Stimulated activated CD8-positive, alpha-beta memory T cell treated with anti-CD3 and anti-CD28 coated beads, Interleukin-4, amount 100 ng/mL, for 4 hours (primary cell): ENCODE measurements at places on chromosomes 13 and 19.

DNA sequence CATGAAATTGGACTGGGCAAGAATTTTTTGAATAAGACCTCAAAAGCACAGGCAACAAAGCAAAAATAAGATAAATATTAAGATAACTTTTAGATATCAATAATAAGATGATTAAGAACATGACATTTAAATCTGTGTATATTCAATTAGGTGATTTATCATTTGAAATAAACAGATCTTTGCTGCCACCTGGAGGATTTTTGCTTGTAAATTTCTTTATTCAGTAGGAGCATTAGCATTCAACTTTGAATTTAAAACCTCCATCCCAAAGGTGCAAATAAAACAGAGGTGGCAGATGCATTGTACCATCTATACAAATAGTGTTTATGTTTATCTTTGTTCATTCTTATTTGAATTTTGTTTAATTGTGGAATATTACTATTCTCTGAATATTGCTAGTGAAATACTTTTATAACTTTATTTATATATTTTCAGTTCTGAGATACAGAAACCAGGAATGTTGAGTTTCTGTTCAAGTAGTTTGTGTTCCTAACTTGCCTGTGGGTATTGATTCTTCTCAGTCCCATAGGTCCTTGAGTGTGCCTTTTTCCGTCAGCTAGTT lies 20.9 kb downstream of the COG6 start:
- DNase-seq = no peak

DNA sequence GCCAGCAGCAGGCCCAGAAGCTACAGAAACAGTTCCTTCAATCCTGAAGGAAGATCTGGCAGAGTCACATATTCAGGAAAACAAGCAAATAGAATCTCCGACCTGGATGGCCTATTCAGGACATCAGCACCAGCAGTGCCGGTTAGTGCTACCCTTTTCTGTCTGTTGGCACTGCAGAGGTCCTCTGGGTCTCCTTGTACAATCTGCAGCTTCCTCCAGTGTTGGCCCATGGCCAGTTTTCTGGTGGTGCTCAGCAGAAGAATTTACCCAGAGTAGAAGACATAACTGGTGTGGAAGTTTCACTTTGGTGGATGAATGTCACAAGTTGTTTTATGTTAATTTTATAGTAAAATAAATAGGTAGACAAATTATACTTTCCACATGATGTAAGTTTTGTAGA lies 498.1 kb downstream of the COG6 start:
- DNase-seq = no peak

DNA sequence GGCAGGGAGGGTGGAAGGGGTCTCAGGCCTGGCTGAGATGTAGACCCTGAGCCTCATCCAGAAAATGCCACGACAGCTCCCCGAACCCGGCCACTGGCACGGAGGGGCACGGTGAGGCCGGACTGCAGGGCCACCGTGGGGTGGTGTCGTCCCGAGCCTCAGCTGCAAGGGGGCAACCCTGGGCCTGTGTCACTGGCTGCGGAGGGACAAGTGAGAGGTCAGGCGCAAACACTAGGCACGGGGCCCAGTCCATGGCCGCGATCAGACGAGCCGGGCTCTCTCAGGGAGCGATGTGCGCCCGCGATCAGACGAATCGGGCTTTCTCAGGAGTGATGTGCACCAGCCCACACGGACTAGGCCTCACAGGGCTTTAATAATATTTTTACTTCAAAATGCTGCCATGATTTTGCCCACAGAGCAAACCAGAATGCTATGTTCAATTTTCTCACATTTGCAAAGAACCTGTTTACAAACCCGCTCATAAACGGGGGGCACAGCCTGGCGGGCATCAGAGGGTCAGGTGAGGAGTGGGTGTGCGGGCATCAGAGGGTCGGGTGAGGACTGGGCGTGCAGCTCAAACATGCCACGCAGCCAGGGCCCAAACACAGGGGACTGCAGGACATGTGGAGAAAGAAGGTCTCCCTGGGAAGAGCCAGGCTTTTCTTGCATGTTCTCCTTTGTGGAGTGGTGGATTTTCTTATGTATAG lies 42.6 kb upstream of the C13orf46 start:
- no peak for DNase-seq

DNA sequence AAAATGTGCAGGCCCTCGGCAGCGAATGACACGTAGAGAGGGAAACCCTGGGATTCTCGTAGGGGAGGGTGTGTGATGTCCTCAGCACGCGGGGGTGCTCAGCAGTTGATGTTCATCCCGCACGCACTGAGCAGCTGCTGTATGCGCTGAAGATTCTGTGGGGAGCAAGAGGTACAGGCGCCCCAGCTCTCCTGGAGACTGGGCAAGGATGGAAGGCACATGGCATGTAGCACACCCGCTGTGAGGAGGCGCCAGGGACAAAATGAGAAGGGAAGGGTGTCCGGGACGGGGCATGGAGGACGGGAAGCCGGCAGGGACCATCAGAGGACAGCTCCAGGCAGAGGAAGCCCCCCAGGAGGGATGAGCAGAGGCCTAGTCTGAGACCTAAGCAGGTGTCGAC lies 15.4 kb downstream of the ATP11A start:
- DNase-seq = no peak

DNA sequence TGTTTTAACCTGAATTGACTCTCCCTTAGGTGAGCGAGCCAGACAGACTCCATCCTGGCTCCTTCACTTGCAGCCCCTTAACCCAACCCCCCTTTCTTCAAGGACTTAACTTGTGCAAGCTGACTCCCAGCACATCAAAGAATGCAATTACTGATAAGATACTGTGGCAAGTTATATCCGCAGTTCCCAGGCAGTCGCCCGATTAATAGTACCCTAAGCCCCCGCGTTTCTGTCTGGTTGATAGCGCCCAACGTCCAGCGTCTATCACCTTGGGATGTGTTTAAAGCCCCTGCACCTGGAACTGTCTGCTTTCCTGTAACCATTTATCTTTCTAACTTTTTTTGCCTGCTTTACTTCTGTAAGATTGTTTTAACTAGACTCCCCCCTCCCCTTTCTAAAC lies 6.2 kb downstream of the HSD17B14 start:
- DNase-seq = no peak

DNA sequence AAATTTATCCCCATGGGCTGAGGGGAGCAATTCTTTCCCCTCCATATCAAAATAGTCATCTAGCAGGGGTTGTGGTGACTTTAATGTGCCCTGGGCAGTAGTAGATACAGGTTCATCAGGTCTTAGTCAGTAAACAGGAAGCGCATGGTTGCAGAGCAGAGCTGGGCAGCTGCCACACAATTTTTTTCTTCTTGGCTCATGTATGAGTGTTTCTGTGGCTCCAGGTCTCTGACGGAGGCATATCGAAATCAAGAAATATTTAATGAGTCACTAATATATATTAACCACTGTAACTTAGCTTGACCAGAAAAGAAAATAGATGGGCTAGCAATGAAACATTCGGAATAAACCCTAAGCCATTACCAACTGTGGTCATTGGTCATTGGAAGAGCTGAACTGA lies 68.4 kb upstream of the UBL3 start:
- DNase-seq = no peak

GRCh38 chr13:96053003-96053703 lies at the start of gene UGGT2:
Gene UGGT2, minus strand, starts transcription at chr13:96053401. Its CDS starts 89 bp downstream, at chr13:96053312.
- no peak for DNase-seq

DNA sequence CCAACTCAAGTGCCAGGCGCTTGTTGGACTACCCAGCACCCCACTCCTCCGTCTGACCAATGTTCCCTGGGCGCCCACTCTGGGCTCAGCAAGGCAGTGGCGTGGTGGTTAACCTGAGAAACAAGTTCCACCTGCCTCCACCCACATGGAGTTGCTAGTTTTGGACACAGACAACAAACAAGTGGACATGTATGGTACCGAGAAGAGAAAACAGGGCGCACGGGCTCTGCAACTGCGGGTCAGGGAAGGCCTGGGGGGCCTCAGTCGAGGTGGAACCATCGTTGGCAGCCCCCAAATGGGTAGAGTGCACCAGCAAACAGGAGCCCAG lies 2.5 kb downstream of the MIER2 start:
- no peak for DNase-seq

- no peak for DNase-seq
These were observed 406.2 kb downstream of the DLEU7 start for GRCh38 chr13:50437252-50437651.

- DNase-seq = no peak
These were observed 14.2 kb downstream of the CHERP start for GRCh38 chr19:16527971-16528521.

DNA sequence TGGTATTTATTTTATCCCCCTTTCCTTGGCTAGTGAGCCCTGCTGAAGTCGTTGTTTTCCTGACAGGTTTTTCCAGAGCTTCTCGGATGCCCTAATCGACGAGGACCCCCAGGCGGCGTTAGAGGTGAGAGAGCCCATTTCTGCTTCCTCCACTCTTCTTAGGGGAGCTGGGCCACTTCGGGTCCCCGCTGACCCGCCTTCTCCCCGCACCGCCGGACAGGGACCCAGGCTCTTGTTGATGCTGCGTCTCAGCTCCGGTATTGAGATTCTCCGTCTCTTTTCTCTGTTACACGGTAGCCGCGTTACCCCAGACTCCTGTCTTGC lies 306 bp downstream of the SUGT1 start:
- peak; percentile 14 for DNase-seq

GRCh38 chr19:2865334-2866100 lies 1.6 kb upstream of the ZNF556 start:
- DNase-seq = no peak

- DNase-seq = no peak
These were observed 17.7 kb downstream of the SIAH3 start for GRCh38 chr13:45833663-45834375.

- no peak for DNase-seq
These were observed 284.8 kb downstream of the SHISA2 start for GRCh38 chr13:25766991-25767390.

DNA sequence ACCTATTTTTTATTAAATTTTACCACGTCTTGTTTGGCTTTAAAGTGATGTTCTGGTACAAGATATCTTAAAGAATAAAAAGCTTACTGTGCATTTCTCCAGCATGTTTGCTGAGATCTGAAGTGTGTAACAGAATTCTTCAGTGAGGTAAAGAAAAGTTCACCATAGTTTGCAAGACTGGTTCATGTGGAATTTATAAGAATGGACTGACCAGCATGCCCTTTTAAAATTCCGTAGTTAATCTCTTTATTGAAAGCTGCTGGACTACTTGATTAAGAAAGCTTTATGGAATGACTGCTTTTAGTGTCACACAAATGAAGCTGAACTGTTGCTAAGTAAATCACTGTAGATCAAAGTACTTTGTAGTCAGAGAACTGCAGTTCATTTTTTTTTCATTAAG lies 119.2 kb downstream of the GPC6 start:
- no peak for DNase-seq

DNA sequence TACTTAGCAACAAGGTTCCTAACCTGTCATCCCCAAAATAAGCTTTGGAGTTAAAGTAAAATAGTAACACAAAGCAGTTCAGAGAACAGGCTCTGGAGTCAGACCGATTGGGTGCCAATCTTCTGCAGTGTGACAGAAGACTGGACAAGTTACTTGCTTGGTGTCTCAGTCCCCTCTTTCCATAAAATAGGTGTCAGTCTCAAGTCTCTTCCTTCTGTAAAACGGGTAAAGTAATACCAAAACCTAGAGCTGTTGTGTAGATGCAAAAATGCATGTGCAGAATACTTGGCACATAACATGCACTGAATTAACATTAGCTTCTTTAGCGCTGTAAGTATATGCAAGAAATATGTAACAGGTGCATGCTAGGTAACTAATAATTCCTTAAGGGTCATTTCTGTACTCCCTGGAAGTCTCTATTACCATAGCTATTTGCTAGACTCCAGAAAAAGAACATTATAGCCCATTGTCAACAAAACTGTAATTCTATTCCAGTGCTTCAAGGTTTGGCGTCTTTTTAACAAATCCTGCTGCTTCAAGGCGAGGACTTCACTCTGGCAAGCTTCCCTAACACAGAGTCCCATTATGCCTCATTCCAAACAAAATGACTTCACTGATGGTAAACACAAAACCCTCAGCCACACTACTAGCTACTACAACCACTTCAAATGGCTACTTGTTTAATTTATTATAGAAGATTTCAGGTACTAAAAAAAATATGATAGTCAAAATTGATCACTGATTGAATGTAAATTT lies 32.8 kb downstream of the ELF1 start:
- no peak for DNase-seq
